ENCODE measurements at places on chromosomes 7 and 10.
A peak's percentile ranks its signal among the peaks of the same experiment; 100 is the strongest.

GRCh38 chr7:2919256-2919655 is 75.1 kb upstream of the GNA12 start:
- no peak for DNase-seq

- peak; percentile 16 for DNase-seq
These were observed 57.4 kb downstream of the ADRB1 start for GRCh38 chr10:114100848-114101741.

DNA sequence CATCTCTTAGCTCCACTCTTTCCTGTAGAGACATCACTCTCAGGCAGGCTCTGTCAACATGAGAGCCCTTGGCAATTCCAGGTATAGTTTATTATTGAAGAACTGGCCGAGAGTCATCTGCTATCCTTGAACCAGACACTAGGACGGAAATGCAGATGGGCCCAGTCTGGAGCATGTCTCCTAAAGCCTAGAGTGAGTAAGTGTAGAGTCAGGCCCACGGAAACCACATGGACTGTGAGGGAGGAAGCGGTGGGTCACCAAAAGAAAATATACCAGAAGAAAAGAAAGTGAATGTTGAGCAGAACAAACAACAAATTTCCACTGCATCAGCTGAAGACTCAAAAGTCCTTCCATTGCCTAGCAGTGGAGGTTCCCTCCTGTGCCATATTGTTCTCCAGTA is 15.7 kb upstream of the RELN start:
- no peak for DNase-seq

DNA sequence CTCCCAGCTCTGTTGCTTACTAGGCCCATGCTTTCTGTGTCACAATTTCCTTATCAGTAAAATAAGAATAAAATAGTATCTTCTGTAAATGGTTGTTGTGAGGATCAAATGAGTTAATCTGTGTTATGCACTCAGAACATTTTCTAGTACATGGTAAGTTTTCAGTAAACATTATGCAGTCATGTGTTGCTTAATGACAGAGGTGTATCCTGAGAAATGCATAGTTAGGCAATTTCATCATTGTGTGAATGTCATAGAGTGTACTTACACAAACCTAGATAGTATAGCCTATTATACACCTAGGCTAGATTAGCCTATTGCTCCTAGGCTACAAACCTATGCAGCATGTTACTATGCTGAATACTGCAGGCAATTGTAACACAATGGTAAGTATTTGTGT is 4.4 kb downstream of the PTTG1IP2 start:
- no peak for DNase-seq

- DNase-seq = peak; percentile 11
These were observed 398.8 kb downstream of the TFEC start for GRCh38 chr7:115631782-115632181.

DNA sequence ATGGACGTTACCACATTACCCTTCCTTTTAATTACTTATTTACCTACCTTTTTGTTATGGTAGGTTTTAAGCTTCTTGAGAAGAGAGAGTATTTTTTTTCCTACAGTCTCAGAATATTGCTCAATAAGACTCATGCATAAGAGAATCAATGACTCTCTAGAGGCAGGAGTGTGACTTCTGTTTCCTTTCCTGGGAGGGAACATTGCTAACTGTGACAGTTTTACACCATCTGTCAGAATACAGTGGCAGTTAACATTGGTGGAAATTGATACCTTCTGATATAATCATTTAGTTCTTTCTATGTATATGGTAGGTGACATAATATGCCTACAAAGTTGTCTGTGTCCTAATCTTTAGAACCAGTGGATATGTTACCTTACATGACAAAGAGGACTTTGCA is 348.7 kb upstream of the POT1 start:
- DNase-seq = no peak

DNA sequence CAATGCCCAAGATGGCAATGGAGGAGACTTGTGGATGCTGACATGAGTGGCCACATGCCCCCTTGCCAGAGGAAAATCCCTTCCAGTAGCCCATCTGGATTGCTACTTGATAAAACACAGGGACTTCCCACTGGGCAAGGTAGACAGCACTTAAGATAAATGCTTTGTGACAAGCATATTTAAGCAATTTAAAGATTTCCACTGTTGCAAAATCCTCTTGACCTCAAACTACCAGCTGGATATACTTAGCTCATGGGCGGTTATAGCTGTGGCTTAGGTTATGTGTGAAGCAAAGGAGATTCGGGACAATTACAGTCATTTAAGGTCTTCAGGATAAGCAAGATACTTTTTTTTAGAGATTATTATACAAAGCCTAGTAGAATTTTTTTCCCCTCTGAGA is 238.1 kb downstream of the BMPER start:
- DNase-seq = peak; percentile 89

GRCh38 chr10:131187926-131188325 is 123.6 kb downstream of the TCERG1L start:
- no peak for DNase-seq

DNA sequence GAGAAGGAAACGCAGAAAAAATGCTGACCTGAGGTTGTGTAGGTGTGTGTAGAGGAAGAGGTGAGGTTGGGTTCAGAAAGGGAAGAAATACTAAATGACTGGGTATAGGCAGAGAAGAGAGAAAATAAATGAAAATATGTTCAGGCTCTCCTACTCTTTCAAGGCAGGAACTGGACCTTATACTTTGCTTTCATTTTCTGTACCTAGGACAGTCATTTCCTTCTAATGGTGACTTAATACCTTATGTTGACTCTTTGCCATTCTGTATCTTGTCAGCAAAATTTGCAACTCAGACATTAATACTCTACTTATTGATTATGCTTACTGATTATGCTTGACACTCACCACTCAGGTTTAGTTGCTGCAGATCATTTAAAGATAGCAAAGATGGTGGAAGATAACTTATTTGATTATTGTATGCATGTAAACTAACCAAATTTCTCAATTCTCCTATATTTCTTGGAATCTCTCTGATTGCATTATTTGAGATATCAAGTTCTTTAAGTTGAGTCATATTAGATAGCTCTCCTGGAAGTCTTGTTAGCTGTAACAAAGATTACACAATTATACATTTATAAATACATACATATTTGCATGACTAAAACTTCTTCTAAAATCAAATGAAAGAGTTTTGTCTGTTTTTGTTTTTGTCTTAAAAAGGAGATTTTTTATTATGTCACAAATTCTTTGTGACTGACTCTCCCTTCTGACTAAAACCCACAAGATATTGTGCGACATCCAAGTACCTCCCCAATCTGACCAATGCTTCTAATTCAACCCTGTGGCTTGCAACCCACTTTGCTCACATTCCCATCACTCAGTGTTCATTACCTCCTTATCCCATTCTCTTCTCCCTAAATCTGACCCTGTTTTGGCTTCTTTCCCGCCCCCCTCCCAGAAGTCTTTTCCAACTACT is 20.0 kb downstream of the LRRD1 start:
- peak; percentile 93 for DNase-seq

DNA sequence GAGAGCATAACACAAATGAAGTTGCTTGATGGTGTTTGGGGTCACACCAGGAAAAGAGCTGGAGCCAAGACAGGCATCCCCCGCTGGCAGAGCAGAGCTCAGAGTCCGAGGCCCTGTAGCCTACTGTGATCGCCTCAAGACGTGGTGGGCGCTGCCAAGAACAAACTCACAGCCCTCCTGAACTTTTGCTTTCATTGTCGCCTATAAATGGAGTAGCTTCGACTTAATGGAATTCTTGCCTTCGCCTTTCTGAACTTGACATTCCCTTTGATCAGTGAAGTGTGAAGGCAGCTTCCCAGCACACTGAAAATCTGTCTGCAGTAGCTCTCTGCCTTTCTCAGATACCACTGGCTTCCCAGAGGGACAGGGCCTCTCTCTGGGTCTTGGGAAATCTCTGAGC is 21.3 kb downstream of the CPXM2 start:
- DNase-seq = peak; percentile 54
